ENCODE measurements at places on chromosomes 3 and 15.

DNA sequence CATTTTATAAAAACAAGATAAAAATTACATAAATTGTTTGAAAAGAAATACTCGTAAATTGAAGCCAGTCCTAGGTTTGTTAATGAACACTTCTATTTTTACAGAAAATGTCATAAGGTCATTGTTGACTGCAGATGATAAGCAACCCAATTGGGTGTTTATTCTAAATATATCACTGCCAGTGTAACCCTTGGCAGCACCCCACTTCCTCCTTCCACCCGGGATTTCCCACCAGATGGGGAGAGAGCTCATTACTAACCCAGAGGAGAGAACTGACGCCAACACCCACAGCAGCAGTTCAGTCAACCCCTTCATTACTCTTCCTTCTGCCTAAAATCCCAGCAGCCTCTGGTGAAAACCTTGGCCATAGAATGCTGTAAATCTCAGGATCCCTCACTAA, 307.6 kb downstream of the GAP43 start:
- DNase-seq, result no peak
- no peak overlapping the region for H3K27ac ChIP-seq
- no peak overlapping the region for H3K4me3 ChIP-seq

- no peak for DNase-seq
- no peak overlapping the region for H3K27ac ChIP-seq
- H3K4me3 ChIP-seq, result no peak overlapping the region
- peaks cover 36% of the 10 kb centered on the region for H3K36me3 ChIP-seq
- H3K27me3 ChIP-seq, result no peaks in the 10 kb centered on the region
Observed at GRCh38 chr3:16343101-16343500, 78.1 kb downstream of the OXNAD1 start.

- H3K27ac ChIP-seq, result no peak overlapping the region
- no peak overlapping the region for H3K4me3 ChIP-seq
- H3K36me3 ChIP-seq, result no peaks in the 10 kb centered on the region
- H3K27me3 ChIP-seq, result no peaks in the 10 kb centered on the region
Observed at GRCh38 chr3:149382101-149382467, 4.6 kb upstream of the TM4SF1 start.

DNA sequence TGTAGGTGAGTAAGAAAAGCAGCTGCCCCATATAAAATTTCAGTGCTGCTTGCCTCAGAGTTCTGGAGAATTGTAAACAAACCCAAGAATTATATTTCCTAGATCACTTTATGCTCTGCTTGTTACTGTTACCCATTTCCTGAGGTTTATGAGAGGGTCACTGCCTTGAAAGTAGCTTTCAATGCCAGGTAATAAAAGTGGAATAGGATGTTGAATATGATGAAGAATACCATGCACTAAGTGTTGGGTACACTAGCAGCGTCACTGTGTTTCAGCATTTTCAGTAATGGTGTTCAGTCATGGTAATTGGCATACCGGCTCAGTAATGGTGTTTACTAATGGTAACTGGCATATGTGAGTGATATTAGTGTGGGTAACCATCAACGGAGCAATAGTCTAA, 449.8 kb upstream of the TPRG1 start:
- DNase-seq, result no peak
- H3K36me3 ChIP-seq, result no peaks in the 10 kb centered on the region
- H3K4me3 ChIP-seq, result no peak overlapping the region
- H3K27ac ChIP-seq, result no peak overlapping the region
- no peaks in the 10 kb centered on the region for H3K27me3 ChIP-seq
- no peaks in the 10 kb centered on the region for H3K4me1 ChIP-seq

- H3K36me3 ChIP-seq, result peaks cover 42% of the 10 kb centered on the region
- H3K27me3 ChIP-seq, result no peaks in the 10 kb centered on the region
- no peak for DNase-seq
- peaks cover 6% of the 10 kb centered on the region for H3K4me1 ChIP-seq
Observed at GRCh38 chr15:89174476-89174875, 46.9 kb downstream of the RLBP1 start.

DNA sequence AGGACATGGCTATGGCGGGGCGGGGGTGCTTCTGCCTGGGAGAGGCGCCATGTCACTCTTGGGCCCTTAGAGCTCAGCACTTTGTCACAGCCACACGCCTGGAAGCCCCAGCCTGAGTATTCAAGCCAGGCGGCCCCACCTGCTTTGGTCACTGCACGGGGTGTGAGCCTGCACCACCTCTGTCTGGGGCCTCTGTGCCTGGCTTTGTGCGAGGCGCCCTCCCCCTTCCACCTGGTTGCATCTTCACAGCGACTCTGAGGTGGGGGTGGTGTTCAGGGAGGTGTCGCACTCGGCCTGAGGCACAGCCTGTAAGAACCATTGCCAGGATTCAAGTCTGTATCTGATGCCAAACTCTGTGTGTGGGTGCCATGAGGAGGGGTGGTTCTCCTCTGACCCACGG, 24.1 kb downstream of the ACAD9 start:
- H3K36me3 ChIP-seq, result peaks cover 57% of the 10 kb centered on the region
- H3K4me1 ChIP-seq, result no peaks in the 10 kb centered on the region
- no peak for DNase-seq
- no peak overlapping the region for H3K27ac ChIP-seq
